Right lung (tissue), 10 donors: ENCODE measurements at places on chromosomes 5 and 9. TPM values are rescaled to one million over a fixed set of nuclear protein-coding genes. Genes with fewer than 3 reads are reported as not detected.

DNA sequence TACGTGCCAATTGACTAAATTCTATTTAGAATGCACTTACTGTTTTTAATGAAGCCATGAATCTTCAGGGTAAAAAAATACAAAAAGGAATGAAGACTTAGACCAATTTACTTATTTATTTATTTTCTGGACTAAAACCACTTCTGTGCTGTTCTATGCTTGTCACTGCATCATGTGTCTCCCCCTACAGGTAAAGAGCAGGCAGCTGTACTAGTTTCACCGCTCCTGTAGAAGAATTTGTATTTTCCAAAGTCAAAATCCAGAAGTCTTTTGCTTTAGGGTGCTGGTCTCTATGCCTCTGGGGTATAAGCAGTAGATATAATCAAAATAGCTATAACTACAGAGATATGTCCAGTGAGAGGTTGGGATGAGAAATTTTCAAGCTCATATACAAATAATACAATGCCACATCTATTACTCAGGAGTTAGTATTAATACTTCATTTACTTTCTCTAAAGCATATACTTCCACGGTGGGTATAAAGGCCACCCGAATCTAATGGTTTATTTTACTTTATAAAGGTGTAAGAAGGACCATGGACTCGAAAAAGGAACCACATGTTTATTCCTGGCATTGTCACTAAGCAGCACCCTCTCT, 591.5 kb downstream of the RAB3C start:
- peak; percentile 42 for DNase-seq

GRCh38 chr9:18428661-18429060, 45.3 kb upstream of the ADAMTSL1 start:
- DNase-seq: no peak

- no peak for DNase-seq
Observed at GRCh38 chr5:58115811-58116210, 344.1 kb downstream of the PLK2 start.

Gene LRRTM2
- polyA plus RNA-seq: 1.9 TPM

DNA sequence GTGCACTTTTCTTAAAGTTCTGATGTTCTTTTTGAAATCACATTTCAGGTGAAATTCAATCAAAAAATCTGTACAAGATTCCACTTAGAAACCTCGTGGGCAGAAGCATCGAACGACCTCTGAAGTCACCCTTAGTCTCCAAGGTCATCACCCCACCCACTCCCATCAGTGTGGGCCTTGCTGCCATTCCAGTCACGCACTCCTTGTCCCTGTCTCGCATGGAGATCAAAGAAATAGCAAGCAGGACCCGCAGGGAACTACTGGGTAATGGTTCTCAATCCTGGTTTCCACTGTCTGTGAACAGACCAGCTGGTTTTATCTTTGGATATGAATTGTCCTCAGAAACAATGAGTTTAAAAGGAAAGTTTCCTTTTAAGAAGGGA, 8.1 kb upstream of the SLC2A8 start:
- no peak for DNase-seq
